ENCODE measurements at places on chromosomes 7 and 10.

DNA sequence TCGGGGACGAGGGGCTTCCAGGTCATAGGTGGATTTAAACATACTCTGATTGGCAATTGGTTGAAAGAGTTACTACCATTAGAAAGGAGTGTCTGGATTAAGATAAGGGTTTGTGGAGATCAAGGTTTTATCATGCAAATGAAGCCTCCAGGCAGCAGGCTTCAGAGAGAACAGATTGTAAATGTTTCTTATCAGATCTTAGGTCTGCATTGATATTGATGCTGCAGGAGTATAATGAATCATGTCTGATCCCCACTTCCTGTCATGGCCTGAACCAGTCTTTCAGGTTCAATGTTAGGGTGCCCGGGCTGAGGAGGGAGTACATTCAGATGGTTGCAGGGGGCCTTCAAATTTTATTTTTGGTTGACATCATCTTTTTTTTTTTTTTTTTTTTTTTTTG, 51.4 kb downstream of the SH3PXD2A start:
- DNase-seq = no peak

GRCh38 chr7:27339478-27339877, 96.9 kb downstream of the EVX1 start:
- DNase-seq = no peak

- DNase-seq = no peak
Measured at GRCh38 chr10:85888004-85888403, 478.6 kb downstream of the GRID1 start.

- DNase-seq = no peak
Measured at GRCh38 chr7:35365523-35365922, 111.6 kb upstream of the TBX20 start.

DNA sequence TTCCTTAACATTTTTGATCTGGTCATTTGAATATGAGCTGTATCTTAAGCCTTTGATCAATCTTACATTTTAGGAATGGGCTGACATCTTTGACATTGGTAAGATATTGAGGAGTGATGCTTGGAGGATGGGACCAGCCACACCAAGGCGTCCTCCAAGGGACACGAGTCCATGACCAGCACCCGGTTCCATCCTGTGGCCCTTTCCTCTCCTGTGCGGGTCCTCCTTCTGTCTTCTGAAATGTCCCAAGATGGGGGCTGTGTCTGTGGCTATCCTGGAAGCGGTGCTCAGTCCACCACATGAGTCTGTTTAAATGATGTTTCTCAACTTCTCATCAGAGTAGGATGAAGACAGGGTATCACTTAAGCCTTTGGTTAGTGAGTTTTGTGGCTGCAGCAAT, 67.3 kb upstream of the SHH start:
- DNase-seq = no peak

GRCh38 chr10:93181271-93182048, 107.8 kb downstream of the CYP26A1 start:
- no peak for DNase-seq

GRCh38 chr10:59582058-59582457, 127.6 kb downstream of the SLC16A9 start:
- DNase-seq = no peak

DNA sequence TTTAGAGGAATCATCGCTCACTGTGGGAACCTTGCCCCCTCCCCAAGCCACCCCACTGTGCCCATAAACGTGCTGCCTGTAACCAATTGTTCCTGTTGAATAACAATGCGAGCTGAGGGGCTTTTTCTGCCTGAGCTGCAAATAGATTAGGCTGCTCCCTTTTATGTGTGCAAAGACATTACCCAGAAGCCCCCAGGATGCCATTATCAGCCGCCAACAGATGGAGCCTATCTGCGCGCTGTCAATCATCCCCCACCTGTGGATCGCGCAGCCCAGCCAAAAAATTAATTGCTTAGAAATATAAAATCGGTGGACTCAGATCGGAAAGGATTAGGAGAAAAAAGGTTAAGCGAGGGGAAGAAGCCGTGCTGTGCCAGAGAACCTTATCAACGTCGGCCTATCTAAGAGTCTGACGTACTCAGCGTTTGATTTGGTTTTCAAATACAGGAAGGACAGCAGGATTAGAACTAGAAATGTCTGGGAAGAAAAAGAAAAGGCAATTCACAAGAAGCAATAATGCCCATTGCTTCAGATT, 167.3 kb upstream of the MYO3A start:
- DNase-seq = no peak

GRCh38 chr7:36391436-36392198, 2.0 kb downstream of the ANLN start:
- no peak for DNase-seq

DNA sequence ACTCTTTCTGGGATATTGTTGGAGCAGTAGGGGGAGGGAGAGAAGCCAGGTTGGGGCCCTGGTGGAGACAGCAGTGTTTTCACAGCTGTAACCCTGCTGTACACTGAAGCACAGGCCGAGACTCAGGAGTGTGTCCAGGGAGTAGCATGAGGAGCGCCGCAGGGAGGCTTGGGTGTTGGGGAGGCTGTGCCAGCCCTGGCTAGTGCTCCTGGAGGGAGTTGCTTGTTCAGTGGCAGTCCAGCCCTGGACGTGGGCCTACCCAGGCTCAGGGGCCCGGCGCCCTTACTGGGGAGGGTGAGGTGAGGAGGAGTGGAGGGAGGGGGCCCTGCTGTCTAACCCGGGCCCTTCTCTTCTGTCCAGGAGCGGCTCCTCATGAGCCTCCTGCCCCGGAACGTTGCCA, 35.9 kb downstream of the ADCY1 start:
- no peak for DNase-seq

DNA sequence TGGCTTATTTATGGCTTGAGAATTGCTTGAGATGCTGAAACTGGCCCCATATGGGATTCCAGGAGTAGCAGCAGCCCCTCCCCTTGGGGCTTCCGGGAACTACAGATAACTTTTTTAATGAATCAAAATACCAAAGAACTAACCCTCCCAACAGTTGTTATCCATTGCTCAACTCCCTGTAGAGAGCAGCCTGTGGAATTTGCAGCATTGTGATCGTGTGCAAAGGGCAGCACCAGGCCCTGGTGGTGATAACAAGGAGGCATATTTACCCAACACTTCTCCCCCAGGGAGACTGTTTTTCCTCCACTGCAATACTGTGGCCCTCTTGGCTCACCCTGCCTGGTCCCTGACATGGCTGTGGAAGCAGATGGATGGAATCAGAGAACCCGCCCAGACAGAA, 196.2 kb downstream of the PLXNA4 start:
- no peak for DNase-seq

GRCh38 chr10:104447331-104447730, 93.7 kb downstream of the CFAP58 start:
- no peak for DNase-seq

DNA sequence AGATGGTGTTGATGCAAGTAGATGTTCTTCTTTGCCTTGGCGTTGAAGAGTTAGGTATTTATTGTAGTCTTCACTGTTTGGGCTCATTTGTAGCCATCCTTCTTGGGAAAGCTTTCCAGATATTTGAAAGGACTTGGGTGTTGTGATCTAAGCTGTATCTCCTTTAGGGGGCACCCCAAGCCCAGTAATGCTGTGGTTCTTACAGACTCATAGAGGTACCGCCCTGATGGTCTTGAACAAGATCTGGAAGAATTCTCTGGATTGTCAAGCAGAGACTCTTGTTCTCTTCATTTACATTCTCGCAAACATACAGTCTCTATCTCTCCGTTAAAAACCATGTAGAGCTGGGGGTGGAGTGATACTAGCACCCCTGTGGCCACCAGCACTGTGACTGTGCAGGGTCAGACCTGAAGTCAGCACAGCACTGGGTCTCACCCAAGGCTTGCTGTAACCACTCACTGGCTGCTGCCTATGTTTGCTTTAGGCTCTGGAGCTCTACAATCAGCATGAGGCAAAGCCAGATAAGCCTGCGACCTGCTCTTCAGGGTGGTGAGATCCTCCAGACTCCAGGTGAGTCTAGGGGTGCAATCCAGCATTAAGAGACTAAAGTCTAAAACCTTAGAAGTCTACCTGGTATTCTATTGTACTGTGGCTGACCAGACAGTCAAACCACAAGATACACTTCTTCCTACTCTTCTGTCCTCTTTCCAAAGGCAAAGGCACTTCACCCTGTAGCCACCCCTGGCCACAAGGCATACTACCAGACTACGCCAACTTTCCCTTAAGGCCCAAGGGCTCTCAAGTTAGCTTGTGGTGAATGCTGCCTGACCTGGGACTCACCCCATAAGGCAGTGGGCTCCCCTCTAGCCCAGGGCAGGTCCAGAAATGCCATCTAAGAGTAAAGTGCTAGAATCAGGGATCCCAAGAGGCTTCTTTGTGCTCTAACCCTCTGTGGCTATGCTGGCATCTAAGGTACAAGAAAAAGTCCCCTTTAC, 209.7 kb upstream of the TMEM196 start:
- no peak for DNase-seq

DNA sequence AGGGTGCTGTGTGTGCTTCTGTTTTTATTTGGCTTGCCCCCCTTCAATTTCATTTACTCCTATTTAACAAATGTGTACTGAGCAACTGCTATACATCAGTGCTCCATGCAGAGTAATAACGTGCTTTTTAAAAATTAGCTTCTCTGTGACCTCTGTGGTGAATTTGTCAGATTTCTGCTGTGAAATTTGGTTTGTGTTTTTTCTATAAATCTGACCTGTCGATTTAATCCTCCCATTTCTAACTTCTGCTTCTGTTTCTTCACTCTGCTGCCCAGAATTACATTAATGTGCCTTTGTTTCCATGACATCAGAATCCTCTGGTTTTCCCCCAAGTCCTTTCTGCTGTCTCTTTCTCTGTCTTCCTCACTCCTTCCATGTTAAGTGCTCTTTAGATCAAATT, 123.8 kb upstream of the CACNA2D1 start:
- no peak for DNase-seq

DNA sequence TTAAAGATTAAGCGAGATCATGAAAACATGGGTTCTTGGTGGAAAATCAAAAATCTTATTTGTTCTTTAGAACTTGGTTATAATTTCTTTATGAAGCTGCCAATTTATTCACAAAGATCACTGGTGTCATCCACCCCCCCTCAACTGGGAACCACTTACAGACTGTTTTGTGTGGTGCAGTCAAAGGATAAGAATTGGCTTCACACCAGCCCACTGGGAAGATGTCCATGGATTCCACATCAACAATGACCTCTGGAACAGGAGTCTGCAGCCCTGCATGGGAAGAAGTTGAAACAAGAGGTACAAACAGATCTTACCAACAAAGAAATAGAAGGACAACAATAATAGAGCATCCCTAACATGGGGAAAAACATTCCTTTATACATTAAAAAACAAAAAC, 205.2 kb downstream of the SFMBT2 start:
- peak; percentile 19 for DNase-seq

GRCh38 chr10:48322017-48322416, 15.5 kb downstream of the MAPK8 start:
- DNase-seq = no peak

DNA sequence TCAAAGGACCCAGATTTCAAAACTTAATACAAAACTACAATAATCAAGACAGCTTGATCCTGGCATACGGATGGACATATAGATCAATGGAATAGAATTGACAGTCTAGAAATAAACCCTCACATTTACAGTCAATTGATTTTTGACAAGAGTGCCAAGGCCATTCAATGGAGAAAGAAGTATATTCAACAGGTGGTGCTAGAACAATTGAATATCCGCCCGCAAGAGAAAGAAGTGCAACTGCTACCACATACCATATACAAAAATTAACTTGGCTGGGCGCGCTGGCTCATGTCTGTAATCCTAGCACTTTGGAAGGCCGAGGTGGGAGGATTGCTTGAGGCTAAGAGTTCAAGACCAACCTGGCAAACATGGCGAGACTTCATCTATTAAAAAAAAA, 23.2 kb upstream of the CCL24 start:
- no peak for DNase-seq

GRCh38 chr10:131773370-131774343, 127.2 kb upstream of the PPP2R2D start:
- DNase-seq = no peak

DNA sequence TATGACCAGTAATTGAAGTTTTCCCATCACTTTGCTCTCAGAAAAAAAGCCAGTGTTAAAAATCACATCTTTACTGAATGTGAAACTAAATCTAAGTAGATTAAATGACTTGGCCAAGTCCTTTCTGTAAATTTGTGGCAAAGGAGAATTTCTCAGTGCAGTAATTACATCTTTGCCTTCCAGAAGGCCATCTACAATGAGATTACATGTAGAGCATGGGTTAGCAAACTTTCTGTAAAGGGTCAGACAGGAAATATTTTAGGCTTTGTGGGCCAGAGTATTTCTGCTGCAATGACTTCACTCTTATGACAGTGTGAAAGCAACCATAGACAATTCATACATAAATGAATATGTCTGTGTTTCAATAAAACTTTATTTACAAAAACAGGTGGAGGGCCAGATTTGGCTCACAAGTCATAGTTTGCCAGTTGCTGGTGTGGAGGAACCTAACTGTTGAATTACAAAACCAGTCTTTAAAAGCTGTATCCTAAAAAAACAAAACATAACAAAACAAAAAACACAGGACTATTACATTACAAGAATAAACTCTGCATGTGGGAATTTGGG, 191.0 kb downstream of the TAX1BP1 start:
- no peak for DNase-seq

DNA sequence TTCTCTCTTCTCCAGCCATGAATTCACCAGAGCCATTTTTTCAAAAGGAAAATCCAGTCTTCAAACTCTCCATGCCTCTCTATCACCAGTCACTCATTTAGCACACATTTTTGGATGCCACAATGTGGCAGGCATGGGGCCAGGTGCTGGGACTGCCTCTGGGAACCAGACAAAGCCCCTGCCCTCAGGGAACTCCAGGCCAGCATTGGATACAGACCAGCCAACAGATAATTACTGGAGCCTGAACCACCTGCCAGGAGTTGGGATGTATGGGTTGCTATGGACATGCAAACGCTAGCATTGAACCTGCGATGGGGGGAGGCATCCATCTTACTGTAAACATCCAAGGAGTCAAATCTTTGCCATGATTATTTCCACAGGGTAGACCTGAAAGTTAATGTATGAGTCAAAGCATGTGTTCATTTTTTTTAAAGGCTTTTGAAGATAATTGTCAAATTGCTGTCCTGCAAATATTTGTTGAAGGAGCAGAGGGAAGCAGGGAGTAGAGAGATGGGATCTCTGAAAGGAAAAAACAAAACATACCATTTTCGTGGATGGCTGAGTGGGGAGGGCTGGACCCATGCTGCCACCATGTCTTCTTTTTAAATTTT, 43.2 kb downstream of the SRRM3 start:
- DNase-seq = no peak

GRCh38 chr10:118259288-118259906, 82.7 kb downstream of the FAM204A start:
- DNase-seq = no peak

- no peak for DNase-seq
Measured at GRCh38 chr10:17381502-17382142, 72.8 kb downstream of the ST8SIA6 start.

GRCh38 chr7:116339564-116339963, 129.2 kb downstream of the TES start:
- DNase-seq = no peak

- DNase-seq = peak; percentile 52
Measured at GRCh38 chr7:134985894-134986362, 380 bp upstream of the AGBL3 start.

GRCh38 chr10:132776821-132777220, 9.1 kb downstream of the NKX6-2 start:
- DNase-seq = no peak
